ENCODE measurements at places on chromosomes 13 and 19. TPM values are rescaled to one million over a fixed set of nuclear protein-coding genes. Genes with fewer than 3 reads are reported as not detected.

PTH2 gene
- not detected for total RNA-seq

ZNF611 gene
- 6.0 TPM for total RNA-seq

GRCh38 chr13:74250738-74251190, 116.6 kb upstream of the KLF12 start:
- no peak for DNase-seq

- no peak for DNase-seq
Observed at GRCh38 chr13:114309806-114310410, 4.4 kb upstream of the CHAMP1 start.

- DNase-seq, result no peak
Observed at GRCh38 chr13:98781045-98781444, 28.6 kb upstream of the SLC15A1 start.

GRCh38 chr13:41851351-41851750, 109.6 kb downstream of the VWA8 start:
- DNase-seq, result no peak

DNA sequence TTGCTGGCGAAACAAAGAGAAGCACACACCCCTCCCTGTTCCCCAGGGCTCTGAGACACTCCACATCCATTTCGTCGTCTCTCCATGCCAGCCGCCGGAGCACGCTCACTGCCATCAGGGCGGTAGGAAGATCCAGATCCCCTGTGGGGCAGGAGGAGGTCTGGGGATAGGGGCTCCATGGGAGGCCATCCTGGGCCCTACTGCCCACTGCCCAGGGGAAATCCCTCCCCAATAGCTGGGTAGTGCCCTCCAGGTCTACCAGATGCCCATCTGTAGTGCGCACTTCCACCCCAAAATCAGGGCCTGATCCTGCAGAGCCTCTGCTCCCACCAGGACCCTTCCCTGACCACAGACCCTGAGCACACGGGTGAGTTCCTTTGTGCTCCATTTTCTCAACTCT, 80.3 kb downstream of the EFNB2 start:
- DNase-seq, result no peak

DNA sequence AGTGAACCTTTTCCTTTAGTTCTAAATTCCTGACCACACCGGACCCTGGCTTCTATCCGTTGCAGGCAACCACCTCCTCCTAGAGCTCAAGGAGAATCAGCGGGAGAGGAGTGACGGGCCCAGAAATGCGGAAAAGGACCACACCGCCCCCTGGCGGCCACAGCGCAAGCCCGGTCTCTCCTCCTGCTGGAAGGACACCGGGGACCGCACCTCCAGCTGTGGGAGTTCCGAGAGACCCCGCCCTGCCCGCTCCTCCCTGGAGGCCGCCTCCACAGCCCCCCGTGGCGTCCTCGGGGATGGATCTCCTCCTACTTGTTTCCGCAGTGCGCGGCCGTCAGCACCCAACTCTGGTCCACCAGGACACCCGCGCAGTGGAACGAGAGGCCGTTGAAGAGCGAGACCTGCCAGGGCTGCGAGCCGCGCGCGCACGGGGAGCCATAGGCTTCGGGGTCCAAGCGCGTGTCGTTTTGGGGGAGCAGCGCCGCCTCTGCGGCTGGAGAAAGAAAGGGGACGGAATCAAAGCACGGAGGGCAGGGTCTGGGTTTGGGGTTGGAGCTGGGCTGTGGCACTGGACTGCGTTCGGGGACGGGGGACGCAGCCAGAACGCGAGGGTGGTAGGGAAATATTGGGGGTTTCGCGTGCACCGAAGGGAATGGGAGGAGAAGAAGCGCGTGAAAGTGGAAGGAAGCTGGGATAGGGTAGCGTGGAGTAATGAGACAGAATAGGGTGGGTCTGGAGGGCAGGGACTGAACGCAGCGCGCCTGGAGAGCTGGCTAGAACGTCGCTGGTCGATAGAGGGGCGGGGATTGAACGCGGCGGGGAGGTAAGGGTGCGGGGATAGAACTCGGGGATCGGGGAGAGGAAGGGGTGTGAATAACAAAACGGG, 2.5 kb downstream of the KLK10 start:
- DNase-seq, result no peak

DNA sequence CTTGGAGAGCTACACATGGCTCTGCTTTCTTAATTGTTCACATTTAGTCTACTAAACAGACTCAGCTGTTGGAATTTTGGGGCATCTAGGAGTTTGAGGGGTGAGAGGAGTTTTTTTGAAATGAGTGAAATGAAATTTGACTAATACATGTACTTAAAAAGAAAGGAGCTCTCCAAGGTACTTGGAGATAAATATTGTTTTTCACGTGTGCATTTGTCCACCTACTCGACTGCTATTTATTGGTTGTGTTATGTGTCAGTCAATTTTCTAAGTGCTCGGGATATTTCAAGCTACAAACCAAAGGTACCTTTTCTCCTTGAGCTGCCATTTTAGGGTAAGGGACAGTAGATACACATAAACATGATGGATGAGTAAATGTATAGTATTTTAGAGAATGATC, 697.0 kb downstream of the LIG4 start:
- DNase-seq, result no peak

DNA sequence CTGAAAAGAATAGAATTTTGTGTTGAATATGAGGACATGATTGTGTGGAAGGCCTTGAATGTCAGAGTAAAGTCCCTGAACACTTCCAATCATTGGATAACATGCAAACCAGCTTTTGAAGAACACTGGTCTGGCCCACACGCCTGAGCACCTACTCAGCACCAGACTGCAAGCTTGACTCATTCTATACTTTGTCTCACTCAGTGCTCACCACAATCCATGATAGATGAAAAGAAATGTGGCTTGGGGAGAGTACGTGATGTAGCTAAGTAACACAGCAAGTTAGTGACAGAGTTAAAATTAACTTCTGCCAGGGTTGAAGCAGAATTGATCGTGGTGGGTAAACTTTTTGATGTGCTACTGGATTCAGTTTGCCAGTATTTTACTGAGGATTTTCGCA, 12.0 kb downstream of the DLEU7 start:
- DNase-seq, result no peak

DNA sequence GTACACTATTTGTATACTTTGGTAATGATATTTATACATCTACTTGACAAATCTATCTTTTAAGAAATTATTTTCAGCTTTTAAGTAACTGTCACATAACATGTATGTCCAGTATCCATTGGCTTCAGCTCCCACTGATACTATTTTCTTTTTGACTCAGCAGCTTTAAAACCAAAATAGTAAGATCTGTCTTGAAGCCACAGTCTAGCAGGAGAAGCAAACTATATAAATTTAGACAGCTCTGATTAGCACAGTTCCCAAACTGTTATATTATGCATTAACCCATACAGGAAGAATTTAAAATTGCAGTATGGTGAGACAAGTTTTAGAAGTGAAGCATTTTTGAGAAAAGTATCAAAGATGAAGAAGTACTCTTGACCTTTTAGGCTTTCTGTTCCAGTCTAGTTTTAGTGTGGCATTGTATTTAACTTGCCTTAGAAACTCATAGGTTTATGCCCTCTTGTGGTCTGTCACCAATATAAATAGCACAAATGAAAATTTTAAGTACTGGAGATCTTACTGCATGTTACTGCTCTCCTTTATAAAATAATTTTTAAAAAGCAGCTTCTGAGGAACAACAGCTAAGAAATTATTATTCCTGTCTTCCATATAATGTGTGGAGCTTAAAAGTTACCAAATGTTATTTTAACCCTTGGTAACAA, 24.7 kb downstream of the URI1 start:
- DNase-seq, result no peak

DNA sequence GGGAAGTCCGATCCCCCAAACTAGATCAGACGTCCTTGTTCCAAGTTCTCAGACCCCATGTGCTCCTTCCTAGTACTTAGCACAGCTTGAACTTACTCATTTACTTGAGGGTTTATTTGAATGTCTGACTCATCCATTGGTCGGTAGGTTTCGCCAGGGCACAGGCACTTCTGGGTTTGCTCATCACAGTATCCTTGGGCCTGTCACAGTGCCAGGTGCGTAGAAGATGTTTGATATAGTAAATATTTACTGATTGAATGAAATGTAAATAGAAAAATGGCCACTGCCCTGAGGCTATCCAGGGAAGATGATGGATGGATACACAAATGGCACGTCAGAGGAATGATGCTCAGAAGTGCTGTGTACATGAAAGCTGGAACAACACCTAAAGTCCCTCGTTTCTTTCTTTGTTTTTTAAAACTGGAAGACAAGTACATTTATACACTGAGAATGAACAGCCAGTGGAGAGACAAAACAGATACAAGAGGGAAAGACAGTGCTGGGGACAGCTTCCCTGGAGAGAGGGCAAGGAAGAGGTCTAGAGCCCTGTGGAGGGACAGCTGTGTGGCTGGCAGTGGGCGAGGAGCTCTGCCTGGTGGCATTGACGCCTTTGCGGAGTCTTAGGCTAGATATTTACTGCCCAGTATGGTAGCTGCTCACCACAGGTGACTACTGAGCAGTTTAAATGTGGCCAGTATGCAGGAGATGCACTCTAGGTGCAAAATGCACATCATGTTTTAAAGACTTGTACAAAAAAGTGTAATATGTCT, 31.2 kb upstream of the KL start:
- DNase-seq, result no peak

- DNase-seq, result no peak
Observed at GRCh38 chr13:46035066-46035465, 17.5 kb downstream of the ZC3H13 start.

All from Right ventricle myocardium superior (tissue), 1 donor.